ENCODE measurements at places on chromosomes 2 and 18.
A peak's percentile ranks its signal among the peaks of the same experiment; 100 is the strongest.

- no peak for DNase-seq
These were observed 665.3 kb downstream of the STK39 start for GRCh38 chr2:167581961-167582574.

GRCh38 chr18:3790703-3791102 is 340.7 kb downstream of the TGIF1 start:
- DNase-seq = no peak

- no peak for DNase-seq
These were observed 207.8 kb downstream of the HDAC4 start for GRCh38 chr2:239192975-239193374.

DNA sequence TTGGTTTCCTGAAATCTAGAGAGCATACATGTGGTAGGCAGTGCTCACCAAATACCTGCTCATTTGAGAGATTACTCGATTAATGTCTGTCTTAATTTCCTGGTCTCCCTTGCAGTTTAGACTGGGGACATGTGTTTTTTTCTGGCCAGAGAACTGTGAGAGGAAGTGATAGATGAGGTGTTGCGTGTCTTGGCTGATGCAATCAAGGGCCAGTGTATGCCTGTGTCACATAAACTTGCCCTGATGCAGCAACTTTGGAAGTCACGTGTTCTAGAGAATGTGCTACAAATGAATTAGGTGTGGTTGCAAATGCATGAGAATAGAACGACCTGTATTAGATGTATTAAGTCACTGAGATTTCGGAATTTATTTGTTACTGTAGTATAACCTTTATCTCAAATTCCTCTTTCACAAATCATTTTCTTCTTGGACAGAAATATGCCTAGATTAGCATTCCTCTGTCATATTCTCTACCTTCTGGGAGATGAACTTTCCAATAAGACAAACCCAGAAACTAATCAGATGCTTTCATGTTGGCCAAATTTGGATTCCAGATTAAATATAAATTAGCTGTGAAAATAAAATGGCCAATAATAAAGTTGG is 9.9 kb upstream of the IL1A start:
- peak; percentile 80 for DNase-seq

DNA sequence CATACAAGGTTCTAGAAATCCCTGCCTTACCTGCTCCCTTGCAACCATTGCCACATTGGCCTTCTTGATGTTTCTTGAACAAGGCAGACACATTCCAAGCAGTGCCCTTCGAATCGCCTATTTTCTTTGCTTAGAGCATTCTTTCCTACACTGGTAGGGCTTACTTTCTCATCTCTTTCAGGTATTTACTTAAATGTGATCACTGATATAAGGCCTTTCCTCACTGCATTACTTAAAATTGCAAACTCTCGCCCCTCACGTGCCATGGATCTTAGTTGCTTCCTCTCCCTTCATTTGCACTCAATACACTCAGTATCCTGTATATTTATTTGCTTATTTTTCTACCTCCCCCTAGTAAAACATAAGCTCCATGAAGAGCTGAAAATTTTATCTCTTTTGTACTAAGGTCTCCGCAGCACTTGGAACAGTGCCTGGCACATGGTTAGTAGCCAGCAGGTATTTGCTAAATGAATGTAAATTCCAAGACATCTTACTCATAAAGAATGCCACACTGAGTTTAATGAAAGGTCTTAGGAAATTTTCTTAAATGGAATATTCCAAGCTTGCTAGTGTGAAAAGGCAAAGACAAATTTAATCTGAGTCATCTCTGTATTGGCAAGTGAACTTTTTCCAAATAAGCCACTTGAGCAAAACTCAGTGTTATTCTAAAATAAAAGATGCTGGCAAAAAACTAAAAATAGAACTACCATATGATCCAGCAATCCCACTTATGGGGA is 42.4 kb upstream of the FIGN start:
- DNase-seq = peak; percentile 79

DNA sequence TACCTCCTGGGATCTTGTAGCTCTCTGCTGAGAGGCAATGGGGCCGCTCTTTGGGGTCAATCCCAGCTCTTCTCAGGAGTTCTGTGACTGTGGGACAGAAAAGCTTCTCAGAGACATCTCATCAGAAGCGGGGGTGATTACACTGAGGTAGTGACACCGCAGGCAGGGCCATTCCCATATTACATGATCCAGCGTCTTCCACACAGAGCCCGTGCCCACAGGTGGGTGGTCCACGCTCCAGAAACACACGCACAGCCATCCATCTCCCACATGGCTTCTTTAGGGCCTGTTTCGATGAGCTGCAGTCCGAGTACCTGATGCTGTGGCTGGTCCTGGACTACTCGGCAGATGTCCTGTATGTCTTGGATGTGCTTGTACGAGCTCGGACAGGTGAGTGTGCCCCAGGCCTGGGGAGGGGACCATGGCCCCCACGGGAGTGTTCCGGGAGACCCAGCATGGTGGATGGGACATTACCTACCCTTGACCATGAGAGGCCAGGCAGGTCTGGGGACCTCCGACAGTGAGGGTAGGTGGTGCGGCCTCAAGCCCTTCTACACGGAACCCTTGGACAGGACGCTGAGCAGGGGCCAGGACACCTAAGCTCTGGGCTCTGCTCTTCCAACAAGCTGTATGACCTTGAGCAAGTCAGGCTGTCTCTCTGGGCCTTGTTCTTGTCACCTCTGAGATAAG is 45.5 kb downstream of the CNGA3 start:
- DNase-seq = no peak

- no peak for DNase-seq
These were observed 104.9 kb upstream of the MGAT5 start for GRCh38 chr2:134148843-134149472.

DNA sequence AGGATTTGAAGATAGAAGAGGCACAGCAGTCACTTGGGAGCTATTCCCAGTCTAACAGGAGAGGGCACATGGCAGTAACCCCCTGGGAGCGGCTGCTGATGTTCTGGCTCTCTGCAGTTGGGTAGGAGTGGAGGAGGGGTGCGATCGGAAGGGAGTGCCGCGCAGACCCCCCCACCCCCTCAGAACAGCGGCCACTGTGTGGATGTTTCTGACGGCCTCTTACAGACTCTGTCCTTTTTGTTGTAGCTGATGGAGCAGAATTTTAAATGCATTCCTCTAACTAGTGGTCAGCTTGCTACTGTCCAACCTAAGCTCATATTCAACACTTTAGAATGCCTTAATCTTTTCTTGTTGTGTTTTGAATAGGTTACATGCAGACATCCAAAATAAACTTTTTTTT is 127.9 kb downstream of the AGAP1 start:
- no peak for DNase-seq

GRCh38 chr2:186895451-186895850 is 46.5 kb upstream of the ZSWIM2 start:
- no peak for DNase-seq

- no peak for DNase-seq
These were observed 18.2 kb upstream of the TNP1 start for GRCh38 chr2:216878072-216878471.

GRCh38 chr2:145851730-145852129 is 1331.8 kb upstream of the ZEB2 start:
- no peak for DNase-seq

GRCh38 chr2:120381661-120382060 is 35.7 kb downstream of the INHBB start:
- DNase-seq = no peak

- DNase-seq = no peak
These were observed 38.1 kb upstream of the ACYP2 start for GRCh38 chr2:54077088-54077900.

DNA sequence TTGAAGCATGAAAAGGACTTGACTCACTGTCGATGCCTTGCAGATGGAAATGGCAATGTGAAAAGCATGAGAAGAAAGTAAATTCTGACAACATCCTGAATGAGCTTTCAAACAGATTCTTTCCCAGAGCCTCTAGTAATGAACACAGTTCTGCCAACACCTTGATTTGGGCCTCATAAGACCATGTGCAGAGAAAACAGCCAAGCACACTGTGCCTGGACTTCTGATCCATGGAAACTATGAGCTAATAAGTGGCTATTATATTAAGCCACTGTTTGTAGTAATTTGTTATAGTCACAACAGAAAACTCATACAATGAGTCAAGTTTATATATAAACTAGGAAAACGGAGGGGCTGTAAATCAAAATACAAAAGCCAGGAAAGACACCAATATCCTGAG is 477.3 kb downstream of the MBD2 start:
- no peak for DNase-seq

- no peak for DNase-seq
These were observed 292.5 kb upstream of the FAM98A start for GRCh38 chr2:33891616-33892015.

DNA sequence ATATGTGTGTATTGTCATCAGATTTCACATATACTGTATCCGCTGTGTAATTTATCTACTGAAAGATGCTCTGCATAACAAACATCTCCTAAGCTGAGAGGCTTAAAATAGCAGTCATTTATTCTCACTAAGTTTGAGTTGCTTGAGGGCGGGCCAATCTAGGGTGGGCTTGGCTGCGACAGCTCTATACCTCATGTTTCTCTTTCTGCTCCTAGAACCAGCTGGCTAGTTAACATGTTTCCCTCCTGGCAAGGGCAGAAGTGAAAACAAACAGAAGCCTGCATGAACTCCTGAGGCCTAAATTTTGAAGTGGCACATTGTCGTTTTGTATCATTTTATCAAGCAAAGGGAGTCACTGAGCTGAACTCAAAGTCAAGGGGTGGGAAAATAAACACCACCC is 585.0 kb upstream of the VRK2 start:
- DNase-seq = no peak

DNA sequence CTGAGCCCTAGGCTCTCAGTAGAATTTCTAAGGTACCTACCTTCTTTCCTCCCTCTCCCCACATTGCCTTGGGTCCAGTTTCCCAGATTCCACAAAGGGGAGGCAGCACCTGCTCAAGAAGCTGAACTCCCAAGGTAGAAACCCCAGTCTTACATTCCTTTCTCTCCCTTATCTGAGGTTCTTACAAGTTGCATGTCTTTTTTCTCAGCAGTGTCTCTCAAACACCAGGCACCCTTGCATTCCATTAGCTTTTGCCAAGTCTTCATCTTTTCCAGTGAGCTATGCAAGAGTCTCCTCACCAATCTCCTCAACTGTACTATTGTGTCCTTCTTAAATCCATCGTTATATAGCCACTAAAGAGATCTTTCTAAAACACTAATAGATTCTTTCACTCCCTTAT is 4.1 kb upstream of the NT5C1B start:
- no peak for DNase-seq

DNA sequence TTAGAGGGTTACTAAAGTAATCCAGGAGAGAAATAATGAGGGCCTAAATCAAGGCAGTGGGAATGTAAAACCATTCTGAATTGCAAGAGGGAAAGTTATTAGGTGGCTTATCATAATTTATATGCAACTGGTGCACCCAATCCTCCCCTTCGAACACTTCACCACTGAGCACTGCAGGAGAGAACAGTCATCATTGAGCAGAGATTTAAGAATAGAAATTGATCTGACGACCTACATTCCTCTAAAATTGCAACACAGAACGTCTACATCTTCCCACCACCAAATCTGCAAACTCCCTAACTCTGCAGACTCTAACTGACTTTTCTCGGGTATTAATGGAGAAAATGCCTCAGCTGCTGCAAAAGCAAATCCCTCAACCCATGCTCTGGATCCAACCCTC is 138.5 kb upstream of the CDH20 start:
- DNase-seq = no peak

DNA sequence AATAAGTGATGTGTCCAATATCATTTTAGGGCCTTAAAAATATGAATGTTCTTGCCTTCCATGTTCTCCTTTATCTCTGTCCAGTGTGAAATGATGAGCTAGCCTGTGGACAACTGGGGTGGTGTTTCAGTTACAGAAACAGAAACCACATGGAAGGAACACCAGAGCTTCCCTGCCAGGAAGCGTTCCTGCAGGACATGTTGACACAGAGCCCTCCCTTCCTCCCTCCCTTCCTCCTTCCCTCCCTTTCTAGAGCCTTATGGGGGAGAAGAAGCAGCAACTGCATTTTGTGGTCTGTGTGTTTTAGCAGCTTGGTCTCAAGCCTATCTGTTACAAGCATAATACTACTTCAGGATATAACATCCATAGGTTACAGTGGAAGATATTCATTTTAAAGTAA is 539.7 kb upstream of the NETO1 start:
- DNase-seq = no peak

- no peak for DNase-seq
These were observed 64.0 kb upstream of the CABLES1 start for GRCh38 chr18:23071285-23071684.

DNA sequence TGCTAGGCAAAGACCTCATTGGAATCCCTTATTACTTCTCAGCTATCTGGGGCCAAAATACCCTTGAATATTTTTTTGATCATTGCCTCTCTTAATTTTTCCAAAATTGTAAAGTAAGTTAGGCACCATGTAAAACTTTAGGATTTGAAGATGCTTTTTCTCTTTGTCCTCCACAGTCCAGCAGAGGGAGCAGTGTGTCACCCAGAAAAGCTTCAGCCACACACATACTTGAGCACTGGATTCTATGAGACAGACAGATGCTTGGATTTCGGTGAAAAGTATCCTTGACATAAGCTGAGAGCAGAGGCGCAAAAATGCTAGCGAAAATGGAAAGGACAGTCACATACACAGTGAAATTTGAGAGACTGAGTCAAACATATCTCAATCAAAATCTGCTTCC is 74.7 kb upstream of the KCNJ3 start:
- DNase-seq = peak; percentile 13

DNA sequence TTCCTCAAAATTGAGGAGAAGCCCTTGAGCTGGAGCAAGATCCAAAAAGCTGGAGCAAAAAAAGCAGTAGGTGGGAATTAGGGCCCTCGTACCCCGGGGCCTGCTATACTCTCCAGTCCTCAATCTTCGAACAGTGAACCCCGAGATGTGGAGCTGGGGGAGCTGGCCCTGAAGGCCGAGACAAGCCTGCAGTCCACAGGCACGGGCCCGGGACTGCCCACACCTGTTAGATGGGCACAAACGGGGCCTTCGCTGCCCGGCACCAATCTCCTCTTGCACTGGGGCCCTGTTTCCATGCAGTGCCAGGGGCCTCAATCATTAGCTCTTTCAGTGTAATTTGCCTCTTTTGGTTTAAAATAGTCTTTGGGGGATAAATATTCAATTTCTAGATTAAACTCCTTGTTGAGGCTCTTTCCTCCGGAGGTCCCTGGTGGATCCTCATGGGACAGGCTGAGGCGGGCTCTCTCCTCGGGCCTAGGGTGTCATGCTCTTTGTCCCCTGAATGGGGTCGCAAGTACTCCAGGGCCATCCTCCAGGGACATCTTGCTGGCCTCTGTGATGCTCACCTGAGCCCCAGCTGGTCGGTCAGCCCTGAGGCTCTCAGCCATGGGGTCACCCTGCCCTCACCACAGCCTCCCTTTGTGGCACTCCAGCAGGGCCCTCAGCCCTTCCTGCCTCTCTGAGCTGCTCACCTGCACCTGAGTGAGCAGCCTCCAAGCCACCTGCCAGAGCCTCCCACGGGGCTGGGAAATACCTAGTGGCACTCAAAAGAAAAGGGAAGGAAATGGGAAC is 223.6 kb downstream of the ALPK2 start:
- DNase-seq = no peak

GRCh38 chr18:50172367-50172766 is 22.6 kb downstream of the MYO5B start:
- no peak for DNase-seq

DNA sequence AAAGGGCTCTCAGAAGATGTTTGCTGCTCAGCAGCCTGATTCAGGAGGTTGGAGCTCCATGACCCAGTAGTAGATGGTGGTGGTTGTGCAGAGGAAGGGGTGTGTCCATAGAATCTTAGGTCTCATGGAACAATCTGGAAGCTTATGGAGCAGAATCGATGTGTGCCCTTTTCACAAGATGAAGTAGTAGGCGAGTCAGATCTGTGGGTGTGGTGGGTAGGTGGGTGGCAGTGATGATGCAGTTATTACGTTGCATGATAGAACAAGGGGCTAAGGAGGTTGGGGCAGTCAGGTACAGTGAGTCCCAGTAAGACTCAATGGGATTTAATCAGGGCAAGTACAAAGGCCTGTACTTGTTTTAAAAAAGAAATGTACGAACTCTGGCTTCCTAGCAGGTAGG is 9.1 kb downstream of the TET3 start:
- DNase-seq = no peak

Measured in RWPE1 (cell line).